Renal cortical epithelial cell (primary cell): ENCODE measurements at places on chromosomes 5 and 9.

DNA sequence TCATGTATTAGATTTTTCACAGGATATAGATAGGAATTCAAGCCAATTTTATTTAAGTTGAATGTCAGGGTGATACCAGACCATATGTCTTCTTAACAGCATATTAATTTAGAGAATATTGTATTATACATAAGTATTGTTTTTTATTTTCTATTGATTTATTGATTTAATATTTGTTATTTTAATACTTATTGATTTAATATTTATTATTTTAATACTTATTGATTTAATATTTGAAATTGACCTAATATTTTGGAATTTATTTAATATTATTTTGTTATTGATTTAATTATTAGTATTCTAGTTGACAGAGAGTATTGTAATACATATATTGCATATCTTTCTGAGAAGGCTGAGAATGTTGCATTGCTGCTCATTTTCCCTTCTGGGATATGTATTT is 1411.8 kb upstream of the ACO1 start:
- DNase-seq, result no peak

GRCh38 chr5:10797261-10797660 is 36.2 kb upstream of the DAP start:
- DNase-seq, result no peak

- DNase-seq, result no peak
Observed at GRCh38 chr5:55096861-55097260, 5.6 kb upstream of the GZMA start.

DNA sequence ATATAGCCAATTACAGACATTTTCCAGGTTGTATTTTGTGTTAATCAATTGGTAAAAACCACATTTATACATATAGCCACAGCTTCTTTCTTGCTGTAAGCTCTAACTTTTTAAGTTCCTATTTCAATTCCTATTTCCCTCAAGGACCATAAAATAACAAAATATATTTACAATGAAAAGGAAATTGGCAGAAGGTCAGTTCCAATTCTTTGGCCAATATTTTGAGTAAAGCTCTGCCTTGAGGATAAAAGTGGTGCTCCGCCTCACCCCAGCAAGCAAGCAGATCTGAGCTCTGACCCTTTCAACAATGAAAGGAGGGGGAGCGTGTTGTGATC is 203.4 kb upstream of the RASEF start:
- no peak for DNase-seq

DNA sequence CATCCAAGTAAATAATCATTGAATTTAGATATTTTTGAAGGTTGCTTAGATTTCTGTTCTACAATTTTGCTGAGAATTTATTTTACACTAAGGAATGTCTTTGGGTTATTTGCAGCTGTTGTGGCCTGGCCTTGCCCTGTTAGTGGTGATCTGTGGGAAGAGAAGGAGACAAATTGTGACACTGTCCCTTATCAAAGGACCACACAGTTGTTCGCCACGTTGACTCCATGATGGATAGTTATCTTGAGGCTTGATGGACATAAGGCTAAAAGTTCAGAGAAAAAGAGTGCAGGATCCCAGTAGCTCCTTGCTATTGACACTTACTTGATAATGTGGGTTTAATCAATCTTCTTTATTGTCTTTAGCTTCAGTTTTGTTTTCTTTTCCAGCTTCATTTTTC is 186.6 kb upstream of the MEF2C start:
- no peak for DNase-seq

DNA sequence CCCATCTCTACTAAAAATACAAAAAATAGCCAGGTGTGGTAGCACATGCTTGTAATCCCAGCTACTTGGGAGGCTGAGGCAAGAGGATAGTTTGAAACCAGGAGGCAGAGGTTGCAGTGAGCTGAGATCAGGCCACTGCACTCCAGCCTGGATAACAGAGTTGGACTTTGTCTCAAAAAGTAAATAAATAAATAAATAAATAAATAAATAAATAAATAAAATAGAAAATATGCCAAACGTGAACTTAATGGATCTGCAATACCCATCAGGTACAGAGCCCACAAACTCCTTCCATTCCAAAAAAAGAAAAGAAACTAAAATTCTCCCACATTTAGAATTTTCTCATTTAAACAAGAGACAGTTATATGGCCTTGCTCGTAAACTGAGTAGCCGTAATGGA is 702.7 kb downstream of the CDH18 start:
- no peak for DNase-seq

DNA sequence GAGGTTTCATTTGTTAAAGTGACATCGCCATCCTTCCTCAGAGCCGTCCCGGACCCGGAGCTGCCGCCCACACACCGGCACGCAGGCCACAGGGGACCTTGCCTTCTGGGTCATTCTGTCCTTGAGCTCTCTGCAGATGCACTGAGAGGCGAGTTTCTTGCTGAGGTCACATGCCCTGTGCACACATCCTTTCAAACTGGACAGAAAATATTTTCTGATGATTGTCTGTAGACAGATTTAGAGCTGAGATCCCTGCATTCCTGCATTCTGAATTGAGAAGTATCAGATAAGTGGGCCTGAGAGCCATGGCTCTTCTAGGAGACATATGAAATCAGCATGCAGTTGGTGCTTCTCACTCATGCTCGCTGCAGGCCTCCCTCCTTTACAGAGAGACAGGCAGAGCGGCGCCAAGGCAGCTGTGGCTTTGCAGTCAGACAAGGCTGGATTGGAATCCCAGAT is 25.4 kb downstream of the BOD1 start:
- no peak for DNase-seq

- no peak for DNase-seq
Observed at GRCh38 chr5:171659896-171660295, 125.7 kb upstream of the SMIM23 start.
